Inflammatory macrophage treated with lipopolysaccharide for 4 hours (primary cell): ENCODE measurements at places on chromosomes 16 and 17.

DNA sequence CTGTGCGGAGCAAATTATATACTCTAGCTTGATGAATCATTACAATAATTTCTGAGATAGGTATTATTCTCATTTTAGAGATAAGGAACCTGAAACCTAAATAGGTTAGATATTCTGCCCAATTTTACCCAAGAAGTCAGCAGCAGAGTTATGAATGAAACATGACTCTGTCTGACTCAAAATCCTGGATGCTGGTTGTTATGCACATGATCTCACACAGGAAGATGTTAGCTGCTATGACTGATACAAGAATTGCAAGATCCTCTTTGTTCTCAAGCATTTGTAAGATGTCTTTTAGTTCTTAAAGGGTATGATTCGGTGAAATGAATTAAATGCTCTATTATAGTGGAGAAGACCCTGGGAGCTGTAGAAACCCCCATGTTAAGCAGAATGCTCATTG, 447.8 kb downstream of the KIF2B start:
- DNase-seq: no peak

- no peak for DNase-seq
These were observed 15.4 kb upstream of the SEZ6 start for GRCh38 chr17:29021226-29021625.

DNA sequence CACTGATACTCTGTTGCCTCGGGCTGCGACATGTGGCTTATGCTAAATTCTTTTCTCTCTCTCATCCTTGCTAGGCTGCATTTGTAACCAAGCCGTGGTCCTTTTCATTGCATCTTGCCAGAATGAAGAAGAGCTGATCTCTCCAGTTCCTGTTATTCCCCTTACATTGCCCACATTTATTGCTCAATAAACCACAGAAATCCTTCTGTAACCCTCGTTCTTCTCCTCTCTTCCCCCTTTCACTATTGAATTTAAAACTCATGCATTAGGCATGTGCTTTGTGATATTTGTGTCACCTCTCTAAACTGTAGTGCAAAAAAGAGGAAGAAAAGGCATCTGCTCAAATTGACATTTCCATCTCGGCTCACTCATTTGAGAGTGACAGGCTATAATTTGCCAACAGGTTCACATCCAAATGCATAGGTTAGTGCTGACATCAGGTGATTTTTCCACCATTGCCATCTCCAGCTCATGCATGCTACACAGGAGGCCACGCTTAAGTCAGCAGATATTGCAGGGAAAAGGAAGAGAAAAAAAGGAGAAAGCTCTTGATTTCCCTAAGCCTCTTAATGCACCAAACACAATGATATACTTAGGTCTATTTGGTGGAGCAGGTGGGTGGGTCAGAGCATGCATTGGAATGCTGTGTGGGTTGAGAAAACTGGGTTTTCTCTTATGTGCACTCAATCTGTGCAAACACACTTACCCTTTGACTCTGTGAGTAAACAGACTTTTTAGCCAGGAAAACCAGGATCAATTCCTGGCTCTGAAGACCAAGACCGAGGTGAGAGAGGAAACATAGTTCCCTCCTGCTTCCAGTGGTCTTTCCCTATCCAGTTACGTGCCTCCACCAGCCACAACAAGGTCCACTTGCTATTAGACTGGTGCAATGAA, 642.7 kb downstream of the HS3ST4 start:
- peak; percentile 58 for DNase-seq

DNA sequence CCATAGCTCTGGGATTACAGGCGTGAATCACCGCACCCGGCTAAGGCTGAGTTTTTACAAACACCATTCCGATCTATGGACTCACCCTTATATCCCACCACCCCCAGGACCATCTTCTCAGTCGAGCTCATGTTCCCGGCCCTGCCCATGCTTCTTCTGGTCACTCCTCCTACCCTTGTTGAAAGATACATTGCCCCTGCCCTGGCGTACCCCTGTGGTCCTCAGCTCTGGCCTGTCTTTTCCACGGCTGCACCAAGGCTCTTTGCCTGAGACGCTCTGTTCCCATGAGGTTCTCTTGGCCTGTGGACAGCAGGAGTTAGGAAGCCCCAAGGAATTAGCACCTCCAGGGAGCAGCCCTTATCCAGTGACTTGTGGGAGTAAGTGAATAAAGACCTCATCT, 379.4 kb upstream of the TNRC6C start:
- DNase-seq: no peak

DNA sequence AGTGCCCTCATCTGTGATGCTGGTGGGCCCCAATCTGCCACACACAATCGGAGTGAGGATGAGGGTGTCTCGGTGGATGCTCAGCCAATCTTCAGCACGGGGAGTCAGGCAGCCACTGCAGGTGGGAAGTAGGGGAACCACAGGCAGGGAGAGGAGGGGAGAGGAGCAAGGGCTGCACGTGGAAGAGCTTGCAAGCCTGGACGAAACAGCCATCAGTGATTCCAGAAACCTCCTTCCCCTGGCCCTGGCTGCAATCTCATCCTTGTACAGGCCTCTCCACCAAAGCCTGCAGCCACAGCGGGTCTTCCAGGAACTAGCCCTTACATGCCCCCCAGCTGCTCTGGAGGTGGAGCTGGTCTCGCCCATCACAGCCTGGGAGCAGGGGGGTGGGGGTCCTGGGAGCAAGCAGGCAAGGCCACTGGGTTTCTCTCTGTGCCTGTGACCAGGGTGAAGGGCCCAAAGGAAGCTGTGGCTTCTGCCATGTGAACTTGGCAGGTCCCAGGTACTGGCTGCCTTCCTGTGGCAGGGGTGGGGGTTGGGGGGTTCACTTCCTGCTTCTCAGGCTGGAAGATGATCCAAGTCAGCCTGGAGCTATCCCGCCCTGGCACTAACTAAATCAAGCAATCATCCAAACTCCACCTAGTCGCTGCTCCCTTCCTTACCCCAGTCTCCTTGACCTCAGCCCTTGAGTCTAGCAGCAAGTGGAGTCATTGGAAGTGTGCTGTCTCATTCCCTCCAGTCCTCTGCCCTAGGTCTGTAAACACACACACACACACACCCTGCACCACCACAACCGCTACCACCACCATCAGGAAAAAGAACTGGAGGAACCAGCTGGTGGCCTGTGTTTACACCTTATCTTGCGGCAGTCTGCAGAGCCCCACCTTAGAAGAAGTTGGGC, 29.4 kb upstream of the MLKL start:
- no peak for DNase-seq

- DNase-seq: no peak
These were observed 3.0 kb downstream of the DCXR start for GRCh38 chr17:82034371-82035011.

DNA sequence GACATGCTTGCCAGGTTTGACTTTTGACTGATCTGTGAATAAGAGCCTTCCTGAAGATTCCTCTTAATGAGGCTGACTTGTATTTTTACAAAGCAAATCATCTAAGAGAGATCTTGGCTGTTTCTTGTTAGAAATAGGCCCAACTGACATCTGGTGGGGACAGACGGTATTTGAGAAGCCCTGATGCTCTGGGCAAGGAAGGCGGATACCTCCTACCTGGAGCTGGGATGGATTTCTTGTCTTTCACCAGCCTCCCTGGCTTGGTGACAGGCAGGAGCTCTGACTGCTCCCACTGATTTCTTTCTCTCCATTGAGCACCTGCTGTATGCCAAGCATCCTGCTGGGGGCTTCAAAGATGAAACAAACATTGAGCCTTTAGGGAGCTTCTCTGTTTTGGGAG, 40.4 kb downstream of the AKAP1 start:
- DNase-seq: no peak

- no peak for DNase-seq
These were observed 78.0 kb upstream of the CBX4 start for GRCh38 chr17:79916991-79917901.

GRCh38 chr17:14019186-14019956, 49.9 kb upstream of the COX10 start:
- peak; percentile 29 for DNase-seq

DNA sequence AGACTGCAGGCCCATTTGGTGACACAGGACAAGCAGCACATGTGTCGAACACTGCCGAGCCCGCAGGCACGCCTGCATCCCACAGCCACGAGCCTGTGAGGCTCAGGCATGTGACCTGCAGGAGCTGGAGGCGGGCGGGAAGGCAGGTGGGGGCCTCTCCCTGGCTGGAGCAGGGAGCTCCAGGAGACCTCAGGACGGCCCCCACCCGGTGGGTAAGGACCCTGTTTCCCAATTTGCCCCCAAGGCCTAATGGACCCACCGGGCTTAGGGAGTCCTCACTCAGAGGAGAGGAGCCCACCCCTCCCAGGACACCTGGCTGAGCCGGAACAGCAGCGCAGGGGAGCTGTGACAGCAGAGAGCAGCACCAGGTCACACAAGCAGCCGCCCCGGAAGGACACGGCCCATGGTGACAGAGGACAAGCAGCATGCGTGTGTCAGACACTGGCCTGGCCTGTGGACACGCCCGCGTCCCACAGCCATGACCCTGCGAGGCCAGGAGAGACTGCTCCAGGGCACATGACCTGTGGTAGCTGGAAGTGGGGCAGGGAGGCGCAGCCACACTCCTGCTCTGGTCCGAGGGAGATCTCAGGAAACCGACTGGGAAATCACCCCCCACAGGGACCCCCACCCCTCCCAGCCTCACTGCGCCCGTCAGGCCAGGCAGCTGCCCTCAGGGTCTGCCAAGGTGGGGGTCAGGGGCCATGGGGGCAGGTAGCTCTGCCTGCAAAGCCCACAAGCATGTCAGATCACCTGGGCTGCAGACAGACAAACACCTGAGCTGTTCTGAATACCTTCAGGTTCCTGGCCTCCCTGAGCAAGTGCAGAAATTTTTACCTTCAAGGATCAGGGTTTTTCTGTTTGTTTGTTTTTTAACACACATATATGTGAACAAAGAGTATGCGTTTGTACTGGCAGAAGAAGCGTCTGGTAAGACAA, 2.4 kb downstream of the SPSB3 start:
- DNase-seq: no peak

DNA sequence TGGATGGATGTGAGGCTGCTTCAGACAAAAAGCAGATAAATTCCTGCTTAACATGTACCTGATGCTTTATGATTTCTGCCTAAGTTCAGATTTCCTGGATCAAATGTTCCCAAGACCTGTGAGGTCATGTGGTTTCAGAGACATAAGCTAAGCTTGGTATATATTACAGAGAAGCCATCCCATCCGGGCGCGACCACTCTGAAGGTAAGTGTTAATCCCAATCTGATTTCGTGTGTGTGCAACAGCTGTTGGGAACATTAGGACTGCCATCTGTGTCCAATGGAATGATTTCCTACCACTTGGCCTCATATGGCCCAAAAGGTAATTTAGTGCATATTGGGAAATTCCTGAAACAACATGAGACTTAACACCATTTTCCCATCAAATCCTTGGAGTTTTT, 199.1 kb downstream of the HS3ST3B1 start:
- DNase-seq: no peak

- no peak for DNase-seq
These were observed 15.0 kb downstream of the HLF start for GRCh38 chr17:55279788-55280187.

- DNase-seq: no peak
These were observed 373.7 kb upstream of the SALL1 start for GRCh38 chr16:51524555-51525373.

- no peak for DNase-seq
These were observed 162.4 kb upstream of the TOX3 start for GRCh38 chr16:52709306-52709705.

GRCh38 chr17:9401434-9401833, 174.2 kb downstream of the STX8 start:
- DNase-seq: no peak

DNA sequence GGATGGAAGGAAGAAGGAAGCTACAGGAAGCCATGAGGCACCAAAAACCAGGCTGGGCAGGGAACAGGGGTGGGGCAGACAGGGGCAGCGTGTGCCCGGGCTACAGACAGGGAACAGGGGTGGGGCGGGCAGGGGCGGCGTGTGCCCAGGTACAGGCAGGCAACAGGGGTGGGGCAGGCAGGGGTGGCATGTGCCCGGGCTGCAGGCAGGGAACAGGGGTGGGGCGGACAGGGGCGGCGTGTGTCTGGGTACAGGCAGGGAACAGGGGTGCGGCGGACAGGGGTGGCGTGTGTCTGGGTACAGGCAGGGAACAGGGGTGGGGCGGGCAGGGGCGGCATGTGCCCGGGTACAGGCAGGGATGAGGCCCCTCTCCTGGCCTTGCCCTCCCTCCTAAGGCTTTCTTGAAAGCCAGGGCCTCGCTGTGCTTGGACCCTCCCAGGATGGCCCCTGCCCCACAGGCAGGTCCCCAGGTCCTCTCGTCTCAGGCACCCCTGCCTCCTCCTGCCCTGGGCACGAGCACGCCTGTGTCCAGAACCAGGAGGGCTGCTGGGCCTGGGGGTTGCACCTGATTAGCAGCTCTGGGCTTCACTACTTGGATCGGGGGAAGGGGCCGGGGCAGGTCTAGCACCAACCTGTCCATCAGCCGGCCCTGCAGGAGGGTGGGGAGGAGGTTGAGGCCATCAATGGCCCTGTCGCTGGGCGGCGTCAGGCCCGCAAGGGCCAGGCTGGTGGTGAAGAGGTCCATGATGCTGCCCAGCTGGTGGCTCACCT, 14.5 kb upstream of the APRT start:
- no peak for DNase-seq

DNA sequence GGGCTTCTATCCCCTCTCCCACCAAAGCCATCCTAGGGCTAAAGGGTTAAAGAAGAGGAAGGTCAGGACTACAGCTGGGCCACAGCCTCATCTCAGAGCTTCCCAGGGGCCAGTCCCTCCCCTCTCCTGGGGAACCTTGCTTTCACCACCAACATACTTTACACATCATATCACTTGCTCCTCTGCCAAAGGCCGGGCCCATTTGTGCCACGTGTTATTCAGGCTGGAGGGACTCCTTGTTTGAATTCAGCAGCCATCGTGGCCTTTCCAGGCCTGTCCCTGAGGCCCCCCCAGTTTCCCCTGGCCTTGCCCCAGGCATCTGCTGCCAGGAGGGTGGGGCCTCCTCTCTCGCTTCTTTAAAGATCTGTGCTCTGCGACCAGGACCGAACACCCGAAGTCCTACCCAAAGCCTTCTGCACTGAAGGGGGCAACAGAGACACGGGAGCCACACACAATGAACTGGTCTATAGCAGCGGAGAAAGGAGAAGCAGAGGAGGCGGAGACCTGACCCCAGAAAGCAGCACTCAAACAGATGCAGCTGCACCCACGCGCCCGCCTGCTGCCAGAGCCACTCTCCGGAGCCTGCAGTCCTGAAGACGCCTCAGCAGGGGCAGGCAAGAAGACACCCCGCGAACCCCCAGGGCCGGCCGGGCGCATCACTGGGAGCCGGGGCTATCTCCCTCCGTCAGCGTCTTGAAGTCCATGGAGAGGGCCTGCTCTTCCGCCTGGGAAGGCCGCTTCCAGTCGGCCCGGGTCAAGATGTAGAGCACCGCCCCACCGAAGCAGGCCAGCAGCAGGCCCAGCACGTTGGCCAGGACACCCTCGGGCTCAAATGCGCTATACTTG, 12.1 kb downstream of the CYB561 start:
- DNase-seq: peak; percentile 37
